ENCODE measurements at places on chromosomes 13 and 19. TPM values are rescaled to one million over a fixed set of nuclear protein-coding genes. Genes with fewer than 3 reads are reported as not detected.

ZNF383 gene
- 4.0 TPM for total RNA-seq

CAMSAP3 gene
- total RNA-seq, result not detected

SRRM5 gene
- not detected for total RNA-seq

ZNF491 gene
- total RNA-seq, result 3.9 TPM

MAST1 gene
- 3.4 TPM for total RNA-seq

GPC6 gene
- total RNA-seq, result 4.4 TPM

GPR183 gene
- total RNA-seq, result 0.19 TPM

SYT3 gene
- total RNA-seq, result 0.85 TPM

OR7A5 gene
- not detected for total RNA-seq

F10 gene
- 4.2 TPM for total RNA-seq

ZNF99 gene
- not detected for total RNA-seq

ONECUT3 gene
- total RNA-seq, result not detected

NCCRP1 gene
- not detected for total RNA-seq

MYO16 gene
- total RNA-seq, result 0.28 TPM

CPB2 gene
- not detected for total RNA-seq

LILRB3 gene
- total RNA-seq, result not detected

LSM14A gene
- 75.3 TPM for total RNA-seq

RFPL4AL1 gene
- under 0.01 TPM for total RNA-seq

PABPC3 gene
- total RNA-seq, result under 0.01 TPM

CTXN1 gene
- 1.4 TPM for total RNA-seq

ARHGEF7 gene
- total RNA-seq, result 37.6 TPM

FFAR1 gene
- total RNA-seq, result not detected

ZNF575 gene
- 0.28 TPM for total RNA-seq

Data from regular cardiac myocyte (primary cell).